ENCODE measurements at places on chromosomes 4 and X.

GRCh38 chrX:23788521-23788920 lies 5.5 kb downstream of the SAT1 start:
- DNase-seq: no peak

DNA sequence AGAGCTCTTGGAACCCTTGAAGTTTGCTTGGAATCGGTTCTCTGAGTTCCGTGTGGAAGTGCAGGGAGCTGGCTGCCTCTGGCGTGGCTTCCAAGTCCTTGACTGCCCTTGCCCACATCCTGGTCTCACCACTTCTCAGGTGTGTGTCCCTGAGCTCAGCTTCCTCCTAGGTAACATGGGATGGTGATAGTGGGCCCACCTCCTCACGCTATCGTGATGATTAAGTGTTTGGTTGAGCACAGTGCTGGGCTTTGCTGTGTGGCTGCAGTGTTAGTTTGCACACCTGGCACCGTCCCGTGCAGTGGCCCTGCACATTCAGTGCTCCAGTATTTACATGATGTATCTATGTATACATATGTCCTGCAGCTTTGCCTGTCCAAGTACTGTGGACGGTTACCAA lies 81.5 kb downstream of the CLDN34 start:
- no peak for DNase-seq

DNA sequence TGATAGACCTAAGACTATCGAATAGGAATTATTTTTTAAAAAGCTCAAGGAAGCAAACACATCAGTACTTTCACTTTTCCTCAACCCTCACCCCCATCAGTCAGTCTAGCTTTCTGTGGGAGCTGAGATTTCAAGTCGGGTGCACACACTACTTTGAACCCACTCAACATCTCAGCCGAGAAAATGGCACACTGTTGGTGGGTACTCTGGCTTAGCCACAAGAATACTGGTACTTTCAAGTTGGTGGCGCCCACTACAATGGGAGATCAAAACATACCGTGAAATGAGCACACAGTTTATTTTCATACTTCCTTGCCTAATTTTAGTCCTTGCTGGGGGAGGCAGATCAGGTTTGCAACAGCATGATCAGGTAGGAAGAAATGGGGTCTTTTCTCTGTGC lies 10.2 kb downstream of the CD40LG start:
- no peak for DNase-seq

GRCh38 chr4:46839128-46839527 lies 69.9 kb downstream of the COX7B2 start:
- no peak for DNase-seq

GRCh38 chr4:37066159-37066558 lies 178.4 kb upstream of the NWD2 start:
- DNase-seq: no peak

DNA sequence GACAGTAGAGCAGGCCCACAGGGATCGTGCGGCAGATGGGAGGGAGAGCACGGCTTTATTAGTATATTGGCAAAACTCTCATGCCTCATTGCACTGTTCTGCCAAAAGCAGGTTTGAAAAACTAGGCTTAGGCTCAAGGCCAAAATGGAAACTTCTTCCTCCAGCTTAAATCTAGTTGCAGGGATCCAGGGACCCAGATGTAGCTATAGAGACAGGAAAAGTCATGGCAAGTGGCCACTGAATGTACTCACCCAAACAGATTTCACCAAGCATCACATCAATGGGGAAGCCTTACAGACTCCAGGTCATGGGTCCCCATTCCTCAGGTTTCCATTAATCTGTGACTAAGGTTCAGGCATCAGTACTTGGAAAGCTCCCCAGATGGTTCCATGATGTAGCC lies 149.2 kb downstream of the STK32B start:
- DNase-seq: no peak

DNA sequence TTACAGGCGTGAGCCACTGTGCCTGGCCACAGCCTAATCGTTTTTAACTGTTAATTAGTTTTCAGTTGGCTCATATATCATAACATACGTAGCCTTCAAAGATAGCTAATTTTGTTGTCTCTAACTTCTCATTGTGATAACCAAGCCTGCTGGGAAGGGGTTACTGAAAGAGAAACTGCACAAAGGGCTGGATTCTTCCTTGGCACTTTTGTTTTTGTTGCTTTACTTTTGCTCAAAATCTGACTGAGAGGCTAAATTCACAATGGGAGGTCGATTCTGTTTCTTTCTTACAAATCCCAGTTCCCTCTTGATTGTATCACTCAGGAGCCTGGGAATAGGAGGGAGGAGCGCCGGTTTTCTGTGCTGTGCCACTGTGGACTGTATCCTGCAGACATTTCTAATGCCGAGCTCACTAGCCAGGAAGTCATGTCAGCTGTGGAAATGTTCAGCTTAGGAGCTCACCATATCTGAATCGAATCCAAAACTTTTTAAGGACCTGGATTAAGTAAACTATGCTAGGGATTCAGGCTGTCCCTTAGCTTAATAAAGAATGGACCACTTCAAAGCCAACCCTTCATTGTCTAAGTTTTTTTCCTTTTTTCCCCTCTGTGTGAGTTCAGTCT lies 120.5 kb upstream of the FAT1 start:
- no peak for DNase-seq

DNA sequence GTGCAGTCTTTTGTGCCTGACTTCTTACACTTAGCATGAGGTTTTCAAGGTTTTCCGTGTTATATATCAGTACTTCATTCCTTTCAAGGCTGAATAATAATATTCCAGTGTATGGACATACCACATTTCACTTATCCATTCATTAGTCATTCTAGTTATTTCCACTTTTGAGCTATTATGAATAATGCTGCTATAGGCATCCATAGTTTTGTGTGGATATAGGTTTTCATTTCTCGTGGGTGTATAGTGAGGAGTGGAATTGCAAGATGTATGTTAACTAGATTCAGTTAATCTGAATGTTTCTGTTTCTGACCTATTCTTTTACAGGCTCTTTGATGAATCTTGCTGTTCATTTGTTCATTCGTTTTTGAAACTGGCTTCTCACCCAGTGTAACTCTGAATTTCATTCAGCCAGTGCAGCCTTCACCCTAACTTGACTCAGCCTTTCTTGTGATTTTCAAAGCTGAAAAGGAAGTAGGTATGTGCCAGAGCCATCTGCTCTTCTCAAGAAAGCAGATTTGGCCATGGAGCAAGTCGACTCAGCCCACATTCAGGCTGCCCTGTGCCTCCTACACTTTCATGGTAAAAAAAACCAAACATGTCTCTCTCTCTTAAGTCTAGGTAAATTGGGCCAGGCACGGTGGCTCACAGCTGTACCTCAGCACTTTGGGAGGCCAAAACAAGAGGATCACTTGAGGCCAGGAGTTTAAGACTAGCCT lies 56.3 kb upstream of the NOCT start:
- no peak for DNase-seq

DNA sequence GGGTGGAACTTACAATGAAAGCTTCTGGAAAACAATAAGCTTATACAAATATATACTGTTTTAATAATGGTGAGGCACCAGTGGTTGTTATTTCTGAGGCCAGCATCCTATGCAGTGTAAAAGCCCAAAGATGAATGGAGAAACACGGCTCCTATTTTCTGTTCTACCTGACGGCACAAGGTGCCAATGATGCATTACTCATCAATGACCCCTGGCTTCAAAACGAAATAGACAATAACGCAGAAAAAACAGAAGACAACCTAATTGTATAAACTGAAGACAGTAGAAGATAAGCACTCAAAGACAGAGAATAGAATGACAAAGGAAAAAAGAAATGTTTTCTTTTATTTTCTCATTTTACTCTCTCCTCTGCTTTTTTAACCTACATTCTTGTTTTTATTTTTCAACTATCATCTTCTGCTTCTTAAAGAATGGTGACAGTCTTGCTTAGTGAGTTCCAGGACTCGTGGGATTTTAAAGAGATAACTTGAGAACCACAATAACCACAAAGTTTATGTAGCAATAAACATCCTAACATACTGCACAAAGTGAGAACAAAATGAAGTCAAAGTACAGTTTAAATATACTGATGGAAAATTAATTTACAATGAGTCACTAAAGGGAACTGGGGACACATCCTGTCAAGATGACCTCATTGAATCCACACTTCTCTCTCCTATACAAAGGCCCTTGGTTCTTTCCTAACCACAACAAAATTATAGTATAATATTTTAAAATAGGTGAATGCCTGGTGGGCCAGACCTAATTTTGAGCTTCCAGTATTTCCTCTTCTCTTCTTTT lies 169.8 kb downstream of the BTC start:
- no peak for DNase-seq

GRCh38 chrX:84710611-84711010 lies 208.4 kb upstream of the HDX start:
- no peak for DNase-seq
